ENCODE measurements at places on chromosomes 4 and X. TPM values are rescaled to one million over a fixed set of nuclear protein-coding genes. Genes with fewer than 3 reads are reported as not detected.

- no peak for DNase-seq
- no peak overlapping the region for H3K27ac ChIP-seq
- H3K4me3 ChIP-seq: no peak overlapping the region
- no peaks in the 10 kb centered on the region for H3K36me3 ChIP-seq
- no peaks in the 10 kb centered on the region for H3K27me3 ChIP-seq
Measured at GRCh38 chr4:27267339-27267969, 406.8 kb downstream of the STIM2 start.

Gene DAPP1
- total RNA-seq: 28.4 TPM

- no peaks in the 10 kb centered on the region for H3K27me3 ChIP-seq
- H3K27ac ChIP-seq: no peak overlapping the region
- DNase-seq: no peak
- H3K4me1 ChIP-seq: no peaks in the 10 kb centered on the region
Measured at GRCh38 chr4:5472160-5472591, 236.2 kb downstream of the EVC2 start.

DNA sequence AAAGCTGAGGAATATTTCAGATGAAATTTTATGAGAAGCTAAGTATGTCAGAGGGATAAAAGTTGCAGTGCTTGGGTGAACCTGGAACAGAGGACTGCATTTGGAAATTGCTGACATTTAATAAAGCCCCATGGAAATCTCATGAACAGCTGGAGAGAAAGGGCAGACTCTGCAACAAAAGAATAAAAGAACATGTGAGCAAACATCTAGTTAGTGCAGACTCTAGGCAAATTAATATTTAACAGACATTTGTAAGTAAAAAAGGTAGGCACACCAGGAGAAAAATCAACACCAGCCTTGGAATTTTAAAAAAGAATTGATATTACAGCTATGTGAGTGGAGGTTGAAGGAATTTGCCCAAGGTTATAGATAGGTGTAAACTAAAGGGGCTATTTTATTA, 114.6 kb upstream of the PUDP start:
- H3K27ac ChIP-seq: no peak overlapping the region
- H3K4me1 ChIP-seq: no peaks in the 10 kb centered on the region
- no peaks in the 10 kb centered on the region for H3K27me3 ChIP-seq
- DNase-seq: no peak
- no peak overlapping the region for H3K4me3 ChIP-seq
- no peaks in the 10 kb centered on the region for H3K36me3 ChIP-seq

DNA sequence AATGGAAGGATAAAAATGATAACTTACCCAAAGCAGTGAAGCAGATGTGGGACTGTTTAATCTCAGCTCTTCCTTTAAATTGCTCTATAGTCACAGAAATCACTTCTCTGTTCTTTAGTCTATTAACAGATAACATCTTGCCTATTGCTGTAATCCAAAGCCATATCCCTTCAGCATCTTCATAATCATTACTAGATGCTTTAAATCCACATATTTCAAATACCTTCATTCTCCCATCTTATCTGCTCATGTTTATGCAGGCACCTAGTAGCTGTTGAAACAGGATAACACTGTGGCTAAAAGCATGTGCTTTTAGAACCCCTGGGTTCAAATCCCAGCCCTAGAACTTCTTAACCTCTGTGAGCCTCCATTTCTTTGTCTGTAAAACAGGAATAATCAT, 209.9 kb downstream of the RELL1 start:
- no peak overlapping the region for H3K4me3 ChIP-seq
- no peaks in the 10 kb centered on the region for H3K36me3 ChIP-seq
- DNase-seq: no peak
- H3K27ac ChIP-seq: no peak overlapping the region
- no peaks in the 10 kb centered on the region for H3K4me1 ChIP-seq

DNA sequence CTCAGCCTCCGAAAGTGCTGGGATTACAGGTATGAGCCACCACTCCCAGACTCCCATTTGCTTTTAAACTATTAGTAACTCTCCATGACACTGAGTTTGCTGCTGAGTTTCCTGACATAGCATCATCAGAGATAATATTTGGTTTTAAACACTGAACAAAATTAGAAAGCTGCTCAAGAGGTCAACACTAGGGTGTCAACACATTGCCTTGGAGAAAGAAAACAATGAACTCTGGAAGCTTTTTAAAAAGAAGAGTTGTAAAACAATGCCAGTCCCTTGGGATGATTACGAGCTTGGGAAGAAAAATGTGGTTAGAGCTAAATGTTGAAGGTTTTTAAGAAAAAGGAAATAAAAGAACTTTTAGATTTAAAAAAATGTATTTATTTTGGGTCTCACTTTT, 264.8 kb downstream of the CAMK2D start:
- H3K36me3 ChIP-seq: peaks cover 44% of the 10 kb centered on the region
- H3K4me3 ChIP-seq: no peak overlapping the region
- H3K4me1 ChIP-seq: no peaks in the 10 kb centered on the region
- no peaks in the 10 kb centered on the region for H3K27me3 ChIP-seq
- H3K27ac ChIP-seq: no peak overlapping the region

GRCh38 chrX:118545510-118545909, 49.9 kb downstream of the DOCK11 start:
- H3K4me1 ChIP-seq: peaks cover 7% of the 10 kb centered on the region
- H3K27me3 ChIP-seq: no peaks in the 10 kb centered on the region
- no peak overlapping the region for H3K4me3 ChIP-seq
- H3K36me3 ChIP-seq: peaks cover 33% of the 10 kb centered on the region
- no peak overlapping the region for H3K27ac ChIP-seq

- H3K36me3 ChIP-seq: no peaks in the 10 kb centered on the region
- DNase-seq: no peak
- H3K4me3 ChIP-seq: no peak overlapping the region
- H3K4me1 ChIP-seq: no peaks in the 10 kb centered on the region
- H3K27ac ChIP-seq: no peak overlapping the region
Measured at GRCh38 chr4:47203593-47203992, 172.2 kb downstream of the GABRB1 start.

- peaks cover 12% of the 10 kb centered on the region for H3K4me1 ChIP-seq
- no peaks in the 10 kb centered on the region for H3K36me3 ChIP-seq
- no peak overlapping the region for H3K4me3 ChIP-seq
- no peak for DNase-seq
Measured at GRCh38 chrX:20529301-20529700, 262.6 kb upstream of the RPS6KA3 start.

All from activated CD4-positive, alpha-beta T cell treated with anti-CD3 and anti-CD28 coated beads, Interleukin-2, amount 10 ng/mL, durations not matched to agents 24 days and 14 days (primary cell).